CD4-positive, alpha-beta T cell treated with Interleukin-1 beta for 1 hour (primary cell): ENCODE measurements at places on chromosomes 13 and 19.
A peak's percentile ranks its signal among the peaks of the same experiment; 100 is the strongest.

DNA sequence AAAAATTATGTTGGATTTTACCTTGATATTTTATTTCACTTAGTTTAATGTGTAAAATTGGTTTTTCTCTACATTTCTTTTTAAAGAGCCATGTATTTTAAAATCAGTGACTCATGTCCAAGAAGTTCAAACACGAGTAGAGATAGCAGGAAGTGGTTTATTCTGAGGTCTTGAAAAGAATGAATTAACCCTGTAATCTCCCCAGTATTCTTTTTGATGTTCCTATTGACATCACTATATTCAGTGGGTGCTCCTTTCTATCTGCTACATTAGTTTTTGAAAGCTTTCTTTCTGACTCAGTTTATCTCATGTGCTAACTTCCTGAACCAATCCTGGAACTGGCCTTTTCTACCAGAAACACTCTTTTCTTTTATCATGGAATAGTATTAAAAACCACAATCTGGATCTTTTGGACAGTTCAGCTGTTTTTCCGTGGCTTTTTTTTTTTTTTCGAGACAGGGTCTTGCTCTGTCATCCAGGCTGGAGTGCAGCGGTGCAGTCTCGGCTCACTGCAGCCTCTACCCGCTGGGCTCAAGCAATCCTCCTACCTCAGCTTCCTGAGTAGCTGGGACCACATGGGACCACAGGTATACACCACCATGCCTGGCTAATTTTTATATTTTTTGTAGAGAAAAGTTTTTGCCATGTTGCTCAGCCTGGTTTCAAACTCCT, 114.9 kb downstream of the PCCA start:
- peak; percentile 29 for DNase-seq

- no peak for DNase-seq
Measured at GRCh38 chr19:34305221-34306083, 51.1 kb downstream of the GARRE1 start.

- DNase-seq, result no peak
Measured at GRCh38 chr13:113968463-113969310, 5.2 kb downstream of the C13orf46 start.

- no peak for DNase-seq
Measured at GRCh38 chr13:91622778-91623550, 224.5 kb downstream of the GPC5 start.

DNA sequence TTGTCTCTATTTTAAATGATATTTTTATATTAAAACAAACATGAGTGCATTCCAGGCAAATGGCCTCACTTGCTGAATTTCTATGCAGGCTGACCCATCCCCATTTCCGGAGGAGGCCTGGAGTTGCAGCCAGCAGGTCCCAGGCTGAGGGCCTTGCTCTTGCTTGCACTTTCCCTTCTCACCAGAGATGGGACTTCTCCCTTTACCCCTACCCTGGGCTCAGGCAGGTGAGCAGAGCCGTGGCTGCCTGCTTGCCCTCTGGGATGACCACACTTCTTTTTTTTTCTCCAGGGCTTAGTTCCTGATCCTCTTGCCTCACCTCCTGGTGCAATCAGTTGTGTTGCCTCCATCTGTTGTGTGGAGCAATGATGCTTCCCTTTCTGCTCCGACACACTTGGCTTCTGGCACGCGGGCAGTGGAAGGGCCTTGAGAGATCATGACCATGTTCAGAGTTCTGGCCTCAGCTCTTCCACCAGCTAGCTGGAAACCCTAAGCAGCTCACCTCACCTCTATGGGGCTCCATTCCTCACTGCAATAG, 11.1 kb upstream of the OLFM4 start:
- no peak for DNase-seq

GRCh38 chr19:1690699-1691307, 38.4 kb upstream of the TCF3 start:
- DNase-seq, result peak; percentile 61

DNA sequence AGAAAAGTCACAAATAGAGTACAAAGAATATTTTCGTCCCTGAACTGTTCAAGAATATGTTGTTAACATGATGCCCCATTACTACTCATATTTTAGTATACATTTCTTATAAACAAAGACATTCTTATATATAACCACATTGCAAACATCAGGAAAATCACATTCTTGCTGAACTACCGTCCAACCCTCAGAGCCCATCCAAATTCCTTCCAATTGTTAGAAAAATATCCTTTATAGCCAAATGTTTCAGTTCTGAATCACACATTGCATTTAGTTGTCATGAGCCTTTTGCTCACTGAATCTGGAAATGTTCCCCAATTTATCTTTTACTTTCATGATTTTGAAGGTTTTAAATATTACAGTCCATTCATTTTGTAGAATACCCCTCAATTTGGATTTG, 467.8 kb upstream of the ARGLU1 start:
- no peak for DNase-seq

DNA sequence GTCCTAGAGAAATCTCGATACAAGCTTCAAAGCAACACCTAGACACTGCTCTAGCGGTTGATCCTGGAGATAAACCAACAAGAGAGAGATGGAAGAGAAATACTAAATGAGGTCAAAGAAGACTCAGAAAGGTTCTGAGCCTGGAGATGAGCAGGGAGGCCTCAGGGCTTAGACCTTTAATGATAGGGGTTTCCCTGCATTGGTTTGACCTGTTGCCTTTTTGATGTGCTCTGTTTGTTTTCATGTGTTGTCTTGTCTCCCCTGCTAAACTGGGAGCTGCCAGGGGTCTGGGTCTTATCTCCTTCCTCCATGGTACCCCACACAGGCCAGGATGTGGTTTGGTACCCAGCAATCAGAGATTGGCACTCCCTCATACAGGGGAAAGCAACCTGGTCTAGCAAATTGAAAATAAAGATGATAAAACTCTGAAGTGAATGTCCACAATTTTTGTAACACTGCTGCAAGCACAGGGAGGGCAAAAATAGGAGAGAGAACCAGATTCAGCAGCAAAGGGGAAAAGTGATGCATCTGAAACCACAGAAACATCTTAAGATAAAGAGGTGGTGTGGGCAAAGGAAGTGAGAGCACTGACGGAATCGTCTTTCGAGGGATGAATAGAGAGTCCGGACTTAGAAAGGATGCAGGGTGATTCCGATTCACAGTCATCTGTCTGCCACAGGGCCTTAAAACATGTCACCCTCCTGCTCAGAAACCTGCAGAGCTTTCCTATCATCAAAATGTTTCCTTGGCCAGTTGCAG, 3.5 kb downstream of the FFAR2 start:
- no peak for DNase-seq

DNA sequence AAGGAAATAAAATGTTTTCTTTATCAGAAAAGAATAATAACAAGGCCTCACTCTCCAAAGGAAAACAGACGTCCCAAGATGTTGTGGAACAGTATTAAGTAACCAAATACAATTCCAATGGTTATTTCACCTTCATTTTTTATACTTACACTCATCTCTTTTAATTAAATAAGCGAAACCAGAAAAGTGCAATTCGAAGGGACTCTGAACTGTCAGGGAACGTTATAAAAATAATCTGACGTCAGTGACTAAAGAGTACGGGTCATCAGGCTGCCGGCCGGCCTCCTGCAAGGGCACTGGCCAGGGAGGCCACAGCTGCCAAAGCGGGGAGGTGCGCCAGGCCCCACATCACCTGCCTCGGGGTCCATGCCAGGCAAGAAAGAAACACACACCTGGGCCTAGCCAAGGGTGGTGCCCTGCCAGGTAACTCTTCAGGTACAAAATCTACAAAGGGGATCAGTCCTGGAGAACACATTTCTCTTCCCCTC, 61.2 kb downstream of the CDADC1 start:
- DNase-seq, result no peak

DNA sequence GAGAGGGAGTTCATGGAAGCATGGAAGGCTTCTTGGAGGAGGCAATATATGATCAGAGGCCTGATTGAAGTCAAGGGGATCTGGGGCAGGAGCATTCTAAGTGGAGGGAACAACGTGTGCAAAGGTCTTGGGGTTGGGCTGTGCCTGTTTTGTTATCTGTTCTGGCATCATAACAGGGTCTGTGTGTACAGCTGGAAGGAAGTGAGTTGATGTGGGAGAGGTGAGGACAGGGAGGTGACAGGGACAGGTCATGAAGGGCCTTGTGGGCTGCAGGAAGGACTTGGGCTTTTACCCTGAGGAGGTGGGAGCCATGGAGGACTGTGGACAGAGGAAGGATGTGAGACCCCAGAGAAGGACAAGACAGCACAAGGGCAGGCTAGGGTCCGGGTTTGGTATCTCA, 1.2 kb upstream of the NFILZ start:
- DNase-seq, result no peak

DNA sequence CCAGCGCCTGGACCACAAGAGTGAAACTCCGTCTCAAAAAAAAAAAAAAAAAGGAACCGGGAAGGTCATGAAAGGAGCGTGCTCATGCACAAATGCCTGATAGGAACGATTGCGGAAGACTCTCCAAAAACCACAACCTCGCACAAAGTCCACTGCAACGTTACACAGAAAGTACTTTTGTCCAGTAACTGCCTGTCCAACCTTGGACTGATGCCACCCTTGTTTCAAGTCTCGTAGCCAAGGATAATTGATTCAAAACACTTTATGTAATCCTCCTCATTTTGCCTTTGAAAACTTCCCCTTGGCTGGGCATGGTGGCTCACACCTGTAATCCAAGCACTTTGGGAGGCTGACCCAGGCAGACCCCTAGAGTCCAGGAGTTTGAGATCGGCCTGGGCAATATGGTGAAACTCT, 13.7 kb downstream of the LGALS7 start:
- no peak for DNase-seq
